Naive thymus-derived CD8-positive, alpha-beta T cell (primary cell): ENCODE measurements at places on chromosomes 1 and 21.

GRCh38 chr21:38853421-38853919 is 47.7 kb downstream of the ETS2 start:
- DNase-seq, result no peak

- DNase-seq, result no peak
Observed at GRCh38 chr21:36454093-36454531, 25.8 kb downstream of the CLDN14 start.

DNA sequence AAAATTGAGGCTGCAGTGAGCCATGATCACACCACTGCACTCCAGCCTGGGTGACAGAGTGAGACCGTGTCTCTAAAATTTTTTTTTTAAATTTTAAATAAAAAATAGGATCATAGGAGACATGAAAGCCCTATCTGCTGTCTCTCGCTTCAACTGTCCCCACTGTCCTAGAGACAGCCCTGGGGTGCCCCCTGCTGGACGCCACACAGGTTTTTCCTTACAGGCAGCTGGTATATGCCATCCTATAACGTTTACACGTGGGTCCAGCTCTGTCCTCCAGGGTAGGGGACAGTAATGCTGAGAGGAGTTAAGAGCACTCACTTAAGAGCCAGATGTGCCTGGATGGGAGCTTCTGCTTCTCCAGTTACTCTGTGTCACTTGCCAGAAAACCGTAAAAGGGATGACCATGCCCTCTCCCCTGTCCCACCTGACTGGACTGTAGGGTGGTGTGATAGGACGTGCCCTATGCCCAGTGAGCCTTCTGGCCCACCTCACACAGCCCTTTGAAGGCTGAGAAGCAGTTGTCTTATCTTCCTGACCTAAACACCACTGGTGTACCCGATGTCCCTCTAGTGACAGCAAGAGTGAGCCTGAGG is 8.5 kb downstream of the FBXO2 start:
- DNase-seq, result peak; percentile 73

DNA sequence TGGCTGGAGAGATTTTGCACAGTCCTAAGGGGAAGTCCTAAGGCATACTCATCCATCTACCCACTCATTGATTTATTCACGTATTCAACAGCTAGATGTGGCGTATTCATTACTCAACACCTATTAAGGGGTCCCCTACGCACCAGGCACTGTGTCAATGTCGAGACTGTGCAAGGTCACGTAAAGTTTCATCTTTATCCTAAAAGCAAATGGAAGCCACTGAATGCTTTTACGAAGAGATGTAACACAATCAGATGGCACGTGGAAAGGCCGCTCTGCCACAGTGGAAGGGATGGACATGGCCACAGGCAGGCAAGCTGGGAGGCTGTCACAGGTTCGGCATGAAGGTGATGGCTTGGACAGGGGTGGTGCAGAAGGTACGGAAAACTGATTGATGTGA is 66.3 kb upstream of the ZBTB18 start:
- DNase-seq, result no peak

- no peak for DNase-seq
Observed at GRCh38 chr1:177505905-177506590, 335.3 kb downstream of the BRINP2 start.

DNA sequence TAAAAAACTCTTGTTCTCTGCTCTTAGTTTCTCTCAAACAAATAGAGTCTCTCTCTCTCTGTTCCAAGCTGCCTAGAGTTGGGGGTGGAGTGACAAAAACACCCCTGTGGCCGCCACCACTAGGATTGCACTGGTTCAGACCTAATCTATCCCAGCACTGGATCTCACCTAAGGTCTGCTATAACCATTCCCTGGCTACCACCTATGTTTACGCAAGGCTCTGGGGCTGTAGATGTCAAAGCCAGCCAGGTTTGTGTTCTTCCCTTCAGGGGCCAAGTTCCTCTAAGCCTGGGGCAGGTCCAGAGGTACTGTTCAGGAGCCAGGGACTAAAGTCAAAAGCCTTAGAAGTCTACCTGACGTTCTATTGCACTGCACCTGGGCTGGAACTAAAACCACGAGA is 12.8 kb upstream of the CYP2J2 start:
- DNase-seq, result no peak

DNA sequence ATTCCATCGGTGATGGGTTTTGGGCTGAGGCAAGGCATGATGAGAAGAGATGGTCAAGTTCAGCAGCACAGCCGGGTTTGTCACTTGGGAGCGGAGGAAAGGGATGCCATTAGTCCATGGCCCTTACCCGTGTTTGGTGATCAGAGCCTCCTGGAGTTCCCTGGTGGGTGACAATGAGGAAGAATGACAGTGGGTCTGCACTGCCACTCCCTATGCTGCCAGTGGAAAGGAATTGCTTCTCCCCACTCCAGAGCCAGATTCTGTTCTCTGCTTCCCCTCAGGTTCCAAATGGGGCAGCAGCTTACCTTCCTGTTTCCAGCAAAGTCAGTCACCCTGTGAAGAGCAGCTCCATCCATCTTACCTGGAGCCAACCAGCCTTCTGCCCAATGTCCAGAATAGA is 393.1 kb downstream of the PTPRU start:
- no peak for DNase-seq

DNA sequence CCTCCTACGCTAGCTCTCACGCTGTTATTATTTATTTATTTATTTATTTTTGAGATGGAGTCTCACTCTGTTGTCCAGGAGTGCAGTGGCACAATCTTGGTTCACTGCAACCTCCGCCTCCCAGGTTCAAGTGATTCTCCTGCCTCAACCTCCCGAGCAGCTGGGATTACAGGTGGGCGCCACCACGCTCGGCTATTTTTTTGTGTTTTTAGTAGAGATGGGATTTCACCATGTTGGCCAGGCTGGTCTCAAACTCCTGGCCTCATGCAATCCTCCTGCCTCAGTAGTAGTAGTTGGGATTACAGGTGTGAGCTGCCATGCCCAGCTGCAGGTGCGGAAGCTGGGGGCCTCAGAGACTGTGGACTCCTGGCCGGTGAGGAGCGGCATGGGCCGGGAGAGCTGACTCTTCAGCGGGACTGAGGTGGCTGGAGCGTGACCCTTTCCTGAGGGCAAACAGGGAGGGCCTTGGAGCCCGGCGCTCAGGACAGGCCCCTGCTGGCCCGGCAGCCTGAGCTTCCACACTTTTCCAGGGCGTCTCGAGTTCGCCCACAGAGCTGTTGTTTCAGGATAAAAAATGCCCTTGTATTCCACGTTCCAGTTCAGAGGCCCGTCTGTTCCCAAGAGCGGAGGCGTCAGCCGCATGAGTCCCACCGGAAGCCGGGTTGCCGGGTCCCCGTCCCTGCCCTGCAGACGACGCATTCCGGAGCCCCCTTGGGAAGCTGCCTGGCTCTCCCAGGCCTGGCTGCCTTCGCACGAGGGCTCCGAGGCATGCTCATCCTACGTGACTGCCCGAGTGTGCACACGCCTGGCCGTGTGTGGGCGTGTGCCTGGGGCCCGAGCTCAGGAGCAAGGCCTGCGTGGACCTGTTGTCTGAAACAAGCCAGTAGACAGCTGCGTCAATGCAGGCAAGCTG is 126.2 kb downstream of the SIK1 start:
- no peak for DNase-seq

DNA sequence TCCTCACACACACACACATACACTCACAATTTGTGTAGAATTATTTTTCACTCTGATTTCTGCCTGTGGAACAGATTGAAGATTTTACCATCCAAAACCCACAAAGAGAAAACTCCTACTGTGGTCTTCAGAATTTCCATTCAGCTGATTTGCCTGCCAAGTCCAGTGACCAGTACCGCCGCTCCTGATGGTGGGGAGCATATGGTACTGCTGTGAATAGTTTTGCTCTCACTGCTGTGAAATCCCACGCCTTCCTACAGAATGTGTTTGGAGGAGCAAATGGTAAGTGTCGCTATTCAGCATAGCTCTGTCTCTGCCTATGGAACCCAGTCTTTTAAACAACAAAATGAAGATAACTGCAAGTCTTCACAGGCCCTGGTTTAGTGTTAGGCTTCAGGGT is 629.5 kb downstream of the LMO4 start:
- DNase-seq, result no peak

GRCh38 chr21:45461369-45461750 is 56.4 kb downstream of the COL18A1 start:
- DNase-seq, result no peak

DNA sequence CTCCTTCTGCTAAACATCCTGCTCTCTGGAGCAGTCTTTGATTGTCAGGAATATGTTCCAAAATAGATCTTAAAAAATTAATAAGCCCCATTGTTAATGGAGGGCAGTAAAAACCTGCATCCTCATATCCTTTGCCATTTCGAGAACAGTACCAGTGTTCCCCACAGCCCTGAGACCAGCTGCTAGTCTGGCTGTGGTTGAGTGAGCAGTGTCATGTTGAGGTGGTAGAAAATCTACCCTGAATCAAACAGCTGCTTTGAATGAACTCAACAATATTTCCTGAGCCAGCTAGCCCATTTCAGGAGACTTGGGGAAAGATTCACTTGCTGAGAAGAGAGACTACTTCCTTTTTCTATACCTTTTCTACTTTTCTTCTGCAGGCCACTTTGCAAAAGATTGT is 24.4 kb downstream of the FABP3 start:
- no peak for DNase-seq

- DNase-seq, result no peak
Observed at GRCh38 chr1:160888926-160889325, 3.9 kb upstream of the ITLN1 start.

GRCh38 chr1:32889731-32890278 is 3.5 kb downstream of the HPCA start:
- DNase-seq, result no peak

- DNase-seq, result no peak
Observed at GRCh38 chr1:155049651-155050559, 1.2 kb upstream of the ADAM15 start.

- no peak for DNase-seq
Observed at GRCh38 chr1:9852410-9853248, 28.9 kb upstream of the CLSTN1 start.

GRCh38 chr1:93013145-93014065 is 52.1 kb upstream of the DIPK1A start:
- DNase-seq, result no peak

GRCh38 chr1:207402744-207403143 is 51.4 kb upstream of the CR2 start:
- no peak for DNase-seq

DNA sequence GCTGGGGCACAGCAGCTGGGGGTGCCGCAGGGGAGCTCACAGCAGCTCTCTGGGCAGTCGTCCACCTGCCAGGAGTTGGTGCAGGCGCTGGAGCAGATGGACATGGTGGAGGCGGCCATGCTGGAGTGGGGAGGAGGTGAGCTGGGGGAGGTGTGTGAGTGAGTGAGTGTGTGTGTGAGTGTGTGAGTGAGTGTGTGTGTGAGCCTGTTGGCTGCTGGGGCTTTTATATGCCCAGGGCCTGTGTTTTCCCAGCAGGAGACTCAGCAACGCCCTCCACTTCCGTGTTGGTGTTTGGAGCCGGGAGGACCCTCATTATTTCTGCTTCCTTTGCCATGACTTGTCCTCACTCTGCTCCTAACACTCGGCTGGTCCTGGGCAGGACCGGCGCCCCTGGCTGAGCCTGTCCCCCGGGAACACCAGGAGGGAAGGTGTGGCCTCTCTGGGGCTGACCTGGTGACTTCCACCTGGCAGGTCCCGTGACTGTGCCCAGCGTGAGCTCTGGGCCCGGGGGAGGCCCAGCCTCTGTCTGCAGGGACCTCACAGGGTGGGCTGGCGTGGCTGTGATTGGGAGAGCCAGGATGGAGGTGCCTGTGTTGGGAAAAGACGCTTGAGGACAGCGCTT is at the start of gene KRTAP10-2:
Gene KRTAP10-2 (minus strand): TSS at position 166 of the 622 bp plus-strand sequence. CDS start 47 bp downstream, at position 119.
- no peak for DNase-seq

GRCh38 chr1:234572966-234573365 is 37.0 kb downstream of the IRF2BP2 start:
- no peak for DNase-seq

- DNase-seq, result no peak
Observed at GRCh38 chr1:97570691-97571090, 350.1 kb downstream of the DPYD start.

DNA sequence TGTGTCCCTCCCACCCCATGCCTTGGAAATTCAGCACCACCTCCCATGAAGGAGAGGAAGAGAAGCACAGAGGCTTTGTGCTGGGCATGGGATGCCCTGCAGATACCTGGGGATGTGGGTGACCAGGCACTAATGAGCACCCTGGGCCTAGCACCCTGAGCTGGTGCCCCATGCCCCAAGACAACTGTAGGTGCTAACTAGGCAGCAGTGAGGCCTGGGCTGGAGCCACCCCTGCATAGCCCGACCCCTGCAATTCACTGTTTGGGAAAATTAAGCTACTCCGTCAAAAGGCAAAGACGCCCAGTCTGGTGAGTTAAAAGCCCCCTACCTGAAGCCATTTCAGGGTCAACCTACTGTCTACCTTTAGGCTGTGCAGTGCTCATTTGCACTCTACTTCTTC is 5.4 kb downstream of the KCNA2 start:
- no peak for DNase-seq

GRCh38 chr1:209875515-209875914 is 47.7 kb downstream of the UTP25 start:
- no peak for DNase-seq

GRCh38 chr1:60835649-60836048 is 246.7 kb upstream of the NFIA start:
- DNase-seq, result no peak

- no peak for DNase-seq
Observed at GRCh38 chr1:214552174-214552608, 789 bp upstream of the PTPN14 start.

GRCh38 chr1:54609301-54609921 is 13.9 kb downstream of the FAM151A start:
- DNase-seq, result no peak

- DNase-seq, result no peak
Observed at GRCh38 chr1:166031932-166032571, 134.7 kb downstream of the FAM78B start.

DNA sequence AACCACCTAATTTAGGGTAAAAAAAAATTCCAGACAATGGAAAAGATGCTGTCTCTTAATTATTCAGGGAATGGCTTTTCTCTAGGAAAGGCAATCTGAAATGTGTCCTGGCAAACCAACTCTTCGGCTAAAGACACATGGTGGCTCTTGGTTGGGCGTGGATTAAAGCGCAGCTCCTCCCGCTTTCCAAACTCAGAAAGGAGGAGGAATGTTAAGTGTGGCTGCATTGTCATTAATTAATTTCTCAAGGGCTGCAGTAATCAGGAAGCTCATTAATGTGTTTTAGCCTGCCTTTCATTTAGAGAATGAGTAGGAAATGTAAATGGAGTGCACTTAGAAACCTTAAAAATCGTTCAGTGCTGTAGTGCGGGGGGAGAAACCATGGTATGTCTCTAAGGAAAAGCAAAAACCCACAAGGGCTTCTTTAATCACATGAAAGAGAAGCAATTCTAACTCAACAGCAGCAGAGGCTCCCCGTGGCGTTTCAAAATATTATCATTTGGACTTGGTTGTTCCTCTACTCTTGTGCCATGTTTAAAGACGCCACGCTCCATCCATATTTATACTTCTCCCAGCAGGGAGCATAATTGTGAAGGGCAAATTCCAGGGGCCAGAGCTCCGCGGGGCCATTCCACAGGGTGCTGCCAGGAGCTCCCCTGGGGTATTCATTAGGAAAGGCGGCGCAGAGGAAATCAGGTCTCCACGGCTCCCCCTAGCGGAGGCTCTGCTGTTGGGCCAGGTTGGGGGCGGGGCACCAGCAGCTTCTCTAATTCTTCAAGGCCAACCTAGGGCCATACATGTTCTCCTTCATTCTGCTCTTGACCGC is 91.9 kb upstream of the SSX2IP start:
- DNase-seq, result peak; percentile 80

GRCh38 chr1:21295002-21295401 is 4.7 kb upstream of the ECE1 start:
- DNase-seq, result no peak

- DNase-seq, result no peak
Observed at GRCh38 chr1:17635811-17636210, 96.3 kb downstream of the ARHGEF10L start.

GRCh38 chr21:41653954-41654491 is 112.8 kb downstream of the RIPK4 start:
- no peak for DNase-seq

- DNase-seq, result no peak
Observed at GRCh38 chr1:116400780-116401179, 27.7 kb downstream of the ATP1A1 start.
